ENCODE measurements at places on chromosomes 1 and 21.

- no peak for DNase-seq
- no peak overlapping the region for H3K27ac ChIP-seq
- H3K4me1 ChIP-seq: no peaks in the 10 kb centered on the region
- no peaks in the 10 kb centered on the region for H3K27me3 ChIP-seq
These were observed 9.1 kb upstream of the ARTN start for GRCh38 chr1:43924516-43924915.

DNA sequence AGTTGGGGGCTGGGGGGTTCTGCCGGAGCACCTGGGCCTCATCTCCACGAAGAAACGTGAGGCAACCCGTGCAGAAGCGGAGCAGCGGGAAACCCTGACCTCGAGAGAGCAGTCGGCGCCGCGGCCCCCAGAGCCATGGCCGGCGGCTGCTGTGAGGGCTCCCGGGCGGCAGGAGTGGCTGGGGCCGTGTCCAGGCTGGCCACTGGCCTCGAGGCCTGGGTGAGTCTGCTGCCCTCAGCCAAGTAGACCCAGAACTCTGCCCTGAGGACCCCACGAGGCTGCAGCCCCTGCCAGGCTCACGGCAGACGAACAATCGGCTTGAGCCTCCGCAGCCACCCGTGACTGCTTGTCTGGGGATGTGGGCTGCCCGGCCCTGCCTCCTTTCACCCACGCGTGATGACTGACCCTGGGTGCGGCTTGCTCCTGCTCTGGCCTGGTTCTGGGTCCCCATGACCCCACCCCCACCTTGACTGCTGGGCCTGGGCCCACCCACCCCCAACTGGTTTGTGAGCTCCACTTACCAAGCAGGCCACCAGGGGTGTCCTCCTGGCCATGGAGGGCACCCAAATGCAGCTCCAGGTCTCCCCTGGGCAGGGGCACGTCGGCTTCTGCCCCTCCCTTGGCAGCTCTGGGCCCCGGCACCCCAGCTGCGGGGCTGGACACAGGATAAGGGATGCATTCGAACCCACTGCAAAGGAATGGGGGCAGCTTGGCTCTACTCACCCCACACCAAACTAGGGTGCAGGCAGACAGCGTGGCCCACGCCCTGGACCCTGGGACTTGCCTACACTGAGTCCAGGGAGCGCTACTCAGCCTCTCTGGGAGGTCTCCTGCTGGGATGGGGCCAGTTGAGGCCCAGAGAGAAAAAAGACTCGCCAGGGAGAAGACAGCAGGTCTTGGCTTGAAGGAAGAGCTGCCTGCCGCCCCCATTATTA lies 34.2 kb downstream of the MORN1 start:
- H3K4me1 ChIP-seq: no peaks in the 10 kb centered on the region
- H3K36me3 ChIP-seq: no peaks in the 10 kb centered on the region
- peaks cover 99% of the 10 kb centered on the region for H3K27me3 ChIP-seq
- H3K4me3 ChIP-seq: no peak overlapping the region
- no peak overlapping the region for H3K27ac ChIP-seq

- H3K36me3 ChIP-seq: no peaks in the 10 kb centered on the region
- H3K27ac ChIP-seq: no peak overlapping the region
- no peaks in the 10 kb centered on the region for H3K27me3 ChIP-seq
- no peaks in the 10 kb centered on the region for H3K4me1 ChIP-seq
- no peak overlapping the region for H3K4me3 ChIP-seq
These were observed 19.1 kb upstream of the NTMT2 start for GRCh38 chr1:170126696-170127095.

DNA sequence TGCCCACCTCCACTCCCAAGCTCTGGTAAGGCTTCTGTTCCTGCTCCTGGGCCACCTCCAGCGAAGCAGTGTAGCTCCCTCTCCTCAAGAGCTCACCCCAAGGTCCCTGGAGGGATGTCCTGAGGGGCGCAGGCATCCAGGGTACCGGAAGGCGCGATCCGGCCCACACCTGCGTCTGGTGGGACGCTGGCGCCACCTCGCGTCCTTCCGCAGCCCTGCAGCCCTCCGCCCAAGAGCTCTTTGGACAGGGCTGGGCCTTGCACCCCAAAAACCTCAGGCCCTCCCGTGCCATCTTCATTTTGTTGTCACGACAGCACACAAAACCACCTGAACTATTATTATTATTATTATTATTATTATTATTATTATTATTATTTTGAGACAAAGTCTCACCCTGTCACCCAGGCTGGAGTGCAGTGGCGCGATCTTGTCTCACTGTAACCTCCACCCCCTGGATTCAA lies 49.2 kb upstream of the PAX7 start:
- no peaks in the 10 kb centered on the region for H3K36me3 ChIP-seq
- H3K4me1 ChIP-seq: no peaks in the 10 kb centered on the region
- peak; percentile 41 for DNase-seq
- H3K27me3 ChIP-seq: peaks cover 62% of the 10 kb centered on the region
- no peak overlapping the region for H3K4me3 ChIP-seq
- H3K27ac ChIP-seq: no peak overlapping the region

- DNase-seq: no peak
- H3K4me3 ChIP-seq: no peak overlapping the region
- no peak overlapping the region for H3K27ac ChIP-seq
These were observed 148.4 kb downstream of the TLR5 start for GRCh38 chr1:222994511-222995235.

DNA sequence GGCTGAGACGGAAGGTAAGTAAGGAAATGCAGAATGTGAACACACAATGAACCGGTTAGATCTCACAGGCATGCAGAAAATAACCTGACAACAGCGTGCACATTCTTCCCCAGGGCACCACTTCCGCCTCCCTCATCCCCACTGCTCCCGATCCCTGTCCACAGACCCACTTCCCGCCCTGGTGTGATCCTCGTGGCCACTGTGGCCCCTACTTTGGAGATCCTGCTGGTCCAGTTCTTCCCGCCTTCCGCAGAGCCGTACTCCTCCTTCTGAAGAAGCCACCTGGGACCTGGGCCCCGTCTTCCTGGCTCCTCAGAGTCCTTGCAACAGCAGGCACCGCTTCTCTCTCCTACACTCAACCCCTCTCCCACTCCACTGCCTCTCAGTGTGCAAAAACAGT lies 1.4 kb upstream of the GSTM4 start:
- no peak overlapping the region for H3K4me3 ChIP-seq
- no peaks in the 10 kb centered on the region for H3K27me3 ChIP-seq
- no peak for DNase-seq
- no peaks in the 10 kb centered on the region for H3K36me3 ChIP-seq
- no peaks in the 10 kb centered on the region for H3K4me1 ChIP-seq
- H3K27ac ChIP-seq: no peak overlapping the region

Data from MM.1S (cell line).